ENCODE measurements at places on chromosomes 4 and X.

DNA sequence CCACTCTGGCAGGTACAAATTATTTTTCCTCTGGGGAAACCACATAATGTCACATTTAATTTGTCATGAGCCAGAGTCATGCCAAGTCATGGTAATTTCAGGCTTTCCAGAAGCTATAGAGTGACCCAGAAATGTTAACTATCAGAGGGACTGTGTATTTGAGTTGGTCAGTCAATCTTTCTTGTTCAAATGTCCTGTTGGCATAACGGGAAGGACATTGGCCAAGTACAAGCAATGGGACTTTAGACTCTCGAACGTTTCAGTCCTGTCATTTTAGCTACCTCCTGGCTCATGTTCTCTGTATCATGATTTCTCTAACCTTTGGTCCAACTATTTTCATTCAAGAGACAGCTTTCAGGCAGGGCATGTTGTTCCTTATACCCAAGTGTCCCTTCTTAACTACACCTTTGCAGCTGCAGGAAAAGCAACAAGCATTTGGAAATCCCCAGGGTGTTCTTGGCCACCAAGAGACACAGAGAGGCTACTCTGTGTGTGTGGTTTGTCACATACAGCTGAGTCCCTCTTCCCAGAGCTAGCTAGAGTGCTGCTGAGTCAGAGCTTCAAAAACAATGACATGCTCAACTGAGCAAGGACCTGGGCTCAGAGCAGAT lies 142.6 kb downstream of the EGF start:
- no peak for DNase-seq

DNA sequence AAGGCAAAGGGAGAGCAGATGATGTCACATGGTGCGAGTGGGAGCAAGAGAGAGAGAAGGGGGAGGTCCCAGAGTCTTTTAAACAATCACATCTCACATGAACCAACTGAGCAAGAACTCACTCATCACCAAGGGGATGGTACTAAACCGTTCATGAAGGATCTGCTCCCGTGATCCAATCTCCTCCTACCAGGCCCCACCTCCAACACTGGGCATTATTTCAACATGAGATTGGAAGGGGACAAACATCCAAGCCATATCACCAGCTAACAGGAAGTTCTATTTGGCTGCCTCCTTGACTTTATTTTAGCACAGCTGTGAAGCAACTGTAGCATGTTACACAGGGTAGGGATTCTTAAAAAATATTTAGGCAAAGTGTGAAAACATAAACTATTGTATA lies 102.5 kb downstream of the DDIT4L start:
- DNase-seq, result no peak

DNA sequence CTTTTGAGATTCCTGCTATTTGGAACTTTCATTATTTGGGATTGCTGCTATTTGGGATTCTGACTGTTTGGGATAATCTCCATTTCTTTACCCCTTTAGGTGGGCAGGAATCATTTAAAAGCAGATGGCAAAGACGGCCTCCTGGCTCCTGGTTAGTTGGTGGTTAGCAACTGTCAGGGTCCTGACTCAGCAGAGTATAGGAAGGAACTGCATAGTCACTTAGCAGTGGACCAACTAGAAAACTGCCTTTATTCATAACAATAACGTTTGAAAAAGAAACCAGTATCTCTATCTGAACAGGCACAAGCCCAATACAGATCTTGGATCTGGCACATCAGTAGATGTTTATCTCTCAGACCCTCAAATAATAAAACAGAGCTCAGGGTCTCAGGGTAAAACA lies 469.7 kb upstream of the FGF16 start:
- DNase-seq, result no peak

- DNase-seq, result no peak
Observed at GRCh38 chr4:162981823-162982222, 184.9 kb downstream of the NAF1 start.

DNA sequence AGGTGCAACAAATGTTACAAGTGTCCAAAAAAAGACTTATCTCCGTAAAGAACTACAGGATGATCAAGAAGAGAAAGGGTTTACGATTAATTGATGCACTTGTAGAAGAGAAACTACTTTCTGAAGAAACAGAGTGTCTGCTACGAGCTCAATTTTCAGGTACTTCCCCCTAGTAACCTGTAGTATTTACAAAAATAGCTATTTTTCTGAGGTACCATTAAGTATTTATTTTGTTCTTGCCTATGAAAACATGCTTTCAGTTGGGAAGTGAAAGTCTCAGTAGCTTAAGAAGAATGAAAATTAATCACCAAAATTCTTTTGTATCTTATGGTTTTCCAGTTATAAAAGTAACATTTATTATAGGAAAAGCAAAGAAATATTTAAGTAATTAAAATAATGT lies 5.9 kb downstream of the THAP9 start:
- DNase-seq, result no peak

DNA sequence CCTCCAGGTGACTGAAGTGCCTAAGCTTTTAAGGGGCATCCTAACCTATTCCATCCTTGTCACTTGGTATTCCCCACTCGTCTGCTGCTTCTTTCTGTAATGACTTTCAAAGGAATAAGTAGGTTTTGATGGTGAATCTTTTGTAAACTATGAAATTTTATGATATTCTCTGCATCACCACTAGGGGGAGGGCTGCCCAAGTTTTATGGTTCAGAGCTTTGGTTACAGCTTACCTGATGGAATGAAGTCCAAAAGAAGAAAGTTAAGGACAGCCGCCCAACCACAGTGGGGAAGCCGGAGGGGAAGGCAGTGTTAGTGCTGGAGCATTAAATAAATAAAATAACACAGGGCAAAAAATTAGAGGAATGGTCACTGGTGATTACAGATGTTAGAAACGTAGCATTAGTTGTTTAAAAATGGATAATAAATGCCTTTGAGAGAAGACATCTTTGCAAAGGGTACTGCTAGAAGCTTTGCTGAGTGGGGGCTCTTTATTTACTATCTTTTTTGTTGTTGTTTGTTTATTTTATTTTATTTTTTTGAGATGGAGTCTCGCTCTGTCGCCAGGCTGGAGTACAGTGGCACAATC lies 204.9 kb downstream of the GBA3 start:
- DNase-seq, result no peak

DNA sequence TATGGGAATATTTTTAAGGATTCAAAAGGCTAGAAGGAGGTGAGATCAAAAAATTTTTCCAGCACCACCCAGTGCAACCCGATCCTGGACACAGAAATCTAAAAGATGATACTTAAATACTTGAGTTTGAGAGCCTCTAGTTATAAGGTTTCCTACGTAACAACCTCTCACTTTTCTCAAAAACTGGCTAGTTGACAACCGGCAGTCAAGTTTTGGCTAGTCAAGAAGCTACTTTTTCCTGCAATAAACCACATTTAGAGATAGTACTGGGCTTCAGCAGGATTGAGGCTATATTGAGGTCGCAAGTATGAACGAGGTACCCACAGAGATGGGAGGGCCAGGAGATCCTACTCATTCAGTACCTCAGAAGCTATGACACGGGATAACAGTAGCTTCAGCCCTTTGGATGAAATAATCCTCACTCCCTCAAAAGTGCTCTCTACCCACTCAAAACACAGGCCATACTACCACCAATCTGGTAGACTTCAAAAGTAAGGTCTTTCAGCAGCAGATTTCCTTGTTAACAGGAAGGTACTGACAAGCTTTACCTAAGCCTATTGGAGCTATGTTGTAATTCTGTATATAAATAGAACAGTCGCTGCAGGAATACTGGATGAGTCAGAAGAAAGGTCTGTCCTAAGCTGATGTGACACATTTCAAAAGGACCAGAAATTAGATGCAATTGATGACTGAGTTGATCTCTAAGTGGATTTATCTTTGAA lies 1.5 kb upstream of the TSPAN5 start:
- no peak for DNase-seq

- no peak for DNase-seq
Observed at GRCh38 chr4:22901631-22902030, 208.9 kb downstream of the GBA3 start.

DNA sequence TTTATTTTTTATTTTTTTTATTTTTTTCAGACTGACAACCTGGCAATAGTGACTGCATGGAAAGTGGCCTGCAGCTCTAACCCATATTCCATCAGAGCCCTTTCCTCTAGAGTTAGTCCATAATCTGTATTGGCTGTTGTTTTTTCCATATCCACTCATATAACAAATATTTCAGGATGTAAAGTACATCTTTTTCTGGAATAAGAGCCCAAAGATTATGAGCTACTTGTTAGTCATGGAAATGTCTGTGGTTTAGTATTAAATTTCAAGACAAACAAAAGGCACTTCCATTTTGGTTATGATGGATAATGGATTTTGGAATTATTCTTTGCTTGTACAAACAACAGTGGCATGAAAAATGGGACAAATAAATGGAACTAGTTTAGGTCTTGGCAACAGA lies 296.0 kb upstream of the HS3ST1 start:
- no peak for DNase-seq

DNA sequence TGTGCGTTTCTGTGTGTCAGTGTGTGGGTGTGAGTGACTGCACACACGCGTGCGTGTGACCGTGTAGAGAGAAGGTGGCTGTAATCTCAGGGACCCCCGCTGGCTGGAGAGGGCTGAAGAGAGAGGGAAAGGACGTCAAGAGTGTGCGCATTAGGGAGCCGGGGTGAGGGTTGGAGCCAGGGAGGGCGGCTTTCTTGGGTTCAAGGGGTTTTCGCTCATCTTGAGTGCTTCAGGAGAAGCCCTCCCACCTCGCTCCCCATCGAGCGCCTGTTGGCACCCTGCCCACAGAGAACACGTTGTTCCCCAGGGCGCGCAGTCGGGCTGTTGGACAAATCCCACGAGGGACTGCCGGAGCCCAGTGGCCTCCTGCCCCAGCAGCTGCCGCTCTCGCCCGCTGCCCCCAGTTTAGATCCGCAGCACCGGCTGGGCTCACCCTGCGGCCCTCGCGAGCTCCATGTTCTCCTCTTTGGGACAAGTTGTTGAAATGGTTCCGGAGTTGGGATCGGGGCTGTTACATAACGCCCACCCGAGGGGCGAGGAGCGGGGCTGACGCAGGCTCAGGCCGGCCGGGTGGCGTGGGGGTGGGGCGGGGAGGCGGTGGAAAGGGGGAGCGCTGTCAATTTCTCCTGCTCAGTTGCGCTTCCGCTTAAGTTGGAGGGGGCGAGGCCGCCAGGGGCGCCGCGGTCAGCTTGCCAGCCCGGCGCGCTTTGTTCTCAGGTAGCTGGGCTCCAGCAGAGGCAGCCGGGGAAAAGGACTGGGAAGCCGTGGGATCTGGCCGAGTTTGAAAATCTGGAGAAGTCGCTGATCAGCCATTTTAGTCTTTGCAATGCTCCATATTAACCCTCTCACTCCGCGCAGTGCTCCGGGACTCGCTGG lies 1.6 kb downstream of the GRIA2 start:
- DNase-seq, result no peak

- no peak for DNase-seq
Observed at GRCh38 chrX:149079805-149080406, 425.2 kb downstream of the IDS start.

GRCh38 chrX:20350596-20350995 lies 83.9 kb upstream of the RPS6KA3 start:
- no peak for DNase-seq

GRCh38 chrX:136157187-136157586 lies 9.9 kb downstream of the FHL1 start:
- DNase-seq, result no peak

DNA sequence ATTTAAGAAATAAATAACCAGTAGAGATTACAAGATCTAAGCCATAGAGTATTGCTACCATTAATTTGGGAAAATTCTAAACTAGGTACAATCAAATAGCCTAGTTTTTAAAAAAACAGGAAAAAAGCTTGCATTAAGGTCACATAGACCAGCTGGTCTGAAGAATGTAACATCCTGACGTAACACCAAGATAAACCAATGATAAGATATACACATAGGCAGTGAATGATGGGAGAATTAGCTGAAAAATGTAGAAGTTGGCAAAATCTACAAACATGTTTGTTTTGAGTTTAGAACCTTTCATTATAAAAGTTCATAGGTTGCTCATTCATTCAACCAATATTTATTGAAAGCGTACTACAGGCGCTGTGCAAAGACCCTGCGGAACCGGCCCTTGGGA lies 120.0 kb downstream of the SH3RF1 start:
- no peak for DNase-seq

DNA sequence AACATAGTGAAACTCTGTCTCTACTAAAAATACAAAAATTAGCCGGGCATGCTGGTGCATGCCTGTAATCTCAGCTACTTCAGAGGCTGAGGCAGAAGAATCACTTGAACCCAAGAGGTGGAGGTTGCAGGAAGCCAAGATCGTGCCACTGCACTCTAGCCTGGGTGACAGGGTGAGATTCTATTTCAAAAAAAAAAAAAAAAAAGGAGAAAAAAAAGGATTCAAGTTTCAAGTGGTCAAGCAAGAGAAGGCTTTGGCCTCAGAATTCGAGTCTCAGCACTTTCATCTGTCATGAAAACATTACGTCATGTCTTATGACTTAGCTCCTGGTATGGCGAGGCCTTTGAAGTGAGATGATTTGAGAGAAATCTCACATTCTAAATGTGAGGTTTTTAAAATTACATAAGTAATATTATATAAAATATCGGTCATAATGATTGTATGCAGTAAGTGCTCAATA lies 21.2 kb upstream of the DHRSX start:
- DNase-seq, result no peak

DNA sequence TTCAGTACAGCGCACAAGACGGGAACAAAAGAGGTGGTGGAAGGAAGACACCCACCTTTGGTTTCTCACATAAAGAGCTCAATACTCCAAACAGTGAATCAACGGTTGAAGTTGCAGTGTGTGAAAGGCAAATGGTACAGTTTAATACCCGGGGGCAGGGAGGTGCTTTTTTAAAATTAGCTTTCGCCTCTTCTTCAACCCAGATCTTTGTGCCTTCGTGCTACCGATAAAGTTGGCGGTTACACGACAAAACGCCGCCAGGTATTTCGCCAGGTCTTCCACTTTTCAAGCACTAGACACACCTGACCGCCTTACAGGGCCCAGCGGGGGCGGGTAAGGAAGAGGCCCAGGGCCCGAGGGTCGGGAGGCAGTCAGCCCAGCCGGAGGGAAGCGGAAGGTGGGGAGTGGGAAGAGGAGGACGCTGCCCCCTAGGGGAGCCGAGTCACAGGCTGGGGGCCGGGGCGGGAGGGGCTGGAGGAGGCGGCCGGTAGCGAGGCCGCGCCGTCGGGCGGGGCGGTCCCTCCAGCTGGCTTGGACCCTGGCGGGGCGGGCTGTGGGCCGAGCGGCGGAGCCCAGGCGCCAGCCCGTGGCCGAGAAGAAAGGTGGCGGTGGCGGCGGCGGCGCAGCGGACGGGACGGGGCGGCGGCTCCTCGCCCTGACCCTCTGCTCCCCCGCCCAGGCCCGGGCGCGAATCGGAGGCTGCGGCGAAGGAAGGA lies 16.0 kb downstream of the UTP3 start:
- DNase-seq, result no peak

- no peak for DNase-seq
Observed at GRCh38 chr4:48162162-48162561, 28.1 kb upstream of the TXK start.

DNA sequence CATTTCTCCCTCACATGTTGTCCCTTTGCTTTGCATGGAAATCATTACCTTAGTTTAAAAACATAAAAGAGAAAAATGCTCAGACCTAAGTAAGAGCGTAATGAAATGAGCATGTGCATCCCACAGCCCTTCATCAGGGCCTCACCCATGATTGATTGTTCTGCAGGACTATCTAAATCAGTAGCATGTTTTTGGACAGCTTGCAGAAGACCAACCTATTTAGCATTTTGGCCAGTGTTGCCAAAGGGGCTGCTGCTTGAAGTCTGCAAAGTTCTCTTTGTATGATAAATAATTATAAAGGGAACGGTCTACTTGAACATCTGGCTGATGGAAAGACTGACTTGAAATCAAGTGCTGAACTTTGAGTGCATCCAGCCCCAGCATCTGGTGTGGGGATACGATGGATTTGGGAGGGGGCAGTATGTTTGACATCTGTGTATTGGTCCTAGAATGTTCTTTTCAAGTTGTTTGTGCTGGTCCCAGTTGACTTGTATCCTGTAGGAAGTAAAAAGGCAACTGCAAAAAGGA lies 76.1 kb upstream of the LIMCH1 start:
- DNase-seq, result no peak

Data from SIG-M5 (cell line).